ENCODE measurements at places on chromosomes 6 and 20. TPM values are rescaled to one million over a fixed set of nuclear protein-coding genes. Genes with fewer than 3 reads are reported as not detected.

Gene YTHDF1
- 36.2 TPM for total RNA-seq

Gene PLCB1
- 1.5 TPM for total RNA-seq

Gene EPB41L1
- total RNA-seq = not detected

Gene WFDC9
- total RNA-seq = not detected

Gene HFE
- total RNA-seq = 4.3 TPM

Gene THBS2
- total RNA-seq = not detected

Gene RNGTT
- total RNA-seq = 20.4 TPM

Gene OPN5
- total RNA-seq = not detected

Gene CNR1
- total RNA-seq = not detected

Gene DEFB132
- total RNA-seq = not detected

Gene NHSL1
- 0.13 TPM for total RNA-seq

Gene CYP39A1
- not detected for total RNA-seq

Gene FKBP1C
- total RNA-seq = 2.7 TPM

Gene TRIM40
- total RNA-seq = not detected

Gene C6orf118
- not detected for total RNA-seq

Gene CD24
- total RNA-seq = not detected

Gene C6orf52
- total RNA-seq = 2.3 TPM

Gene SLC22A1
- 0.87 TPM for total RNA-seq

Gene KCNK5
- 12.0 TPM for total RNA-seq

Gene CASS4
- 17.8 TPM for total RNA-seq

Gene KHDC1
- total RNA-seq = 6.8 TPM

Gene EBF4
- not detected for total RNA-seq

Gene FILIP1
- total RNA-seq = not detected

Gene DPPA5
- total RNA-seq = not detected

Gene THEMIS
- total RNA-seq = 144 TPM

Gene RHAG
- not detected for total RNA-seq

Gene SMIM29
- total RNA-seq = 26.7 TPM

Gene MYBL2
- total RNA-seq = 129 TPM

Gene OR2J1
- total RNA-seq = not detected

Gene OOEP
- total RNA-seq = 0.52 TPM
